Transverse colon (tissue), 4 donors: ENCODE measurements at places on chromosomes 4 and X.

DNA sequence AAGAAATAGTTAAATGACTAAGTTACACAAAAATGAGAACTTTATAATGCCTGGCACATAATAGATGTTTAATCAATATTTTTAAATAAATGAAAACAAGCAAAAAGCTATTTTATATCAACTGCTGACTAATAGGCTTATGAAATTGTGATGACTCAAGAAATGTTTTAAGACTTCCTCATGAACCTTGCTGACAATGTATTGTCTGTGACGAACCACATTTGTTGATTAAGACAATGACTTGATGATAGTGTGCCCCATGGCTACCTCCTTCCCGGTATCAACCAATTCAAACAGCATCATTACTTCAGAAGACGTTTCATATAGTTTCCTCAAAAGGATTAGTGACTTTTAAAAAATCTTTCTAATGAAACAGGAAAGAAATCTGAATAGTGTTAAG lies 7.9 kb downstream of the CXCL6 start:
- peaks cover 4% of the 10 kb centered on the region for H3K27me3 ChIP-seq
- no peak overlapping the region for H3K4me3 ChIP-seq
- no peaks in the 10 kb centered on the region for H3K4me1 ChIP-seq
- no peak overlapping the region for H3K27ac ChIP-seq
- H3K36me3 ChIP-seq, result no peaks in the 10 kb centered on the region
- no peak for DNase-seq

DNA sequence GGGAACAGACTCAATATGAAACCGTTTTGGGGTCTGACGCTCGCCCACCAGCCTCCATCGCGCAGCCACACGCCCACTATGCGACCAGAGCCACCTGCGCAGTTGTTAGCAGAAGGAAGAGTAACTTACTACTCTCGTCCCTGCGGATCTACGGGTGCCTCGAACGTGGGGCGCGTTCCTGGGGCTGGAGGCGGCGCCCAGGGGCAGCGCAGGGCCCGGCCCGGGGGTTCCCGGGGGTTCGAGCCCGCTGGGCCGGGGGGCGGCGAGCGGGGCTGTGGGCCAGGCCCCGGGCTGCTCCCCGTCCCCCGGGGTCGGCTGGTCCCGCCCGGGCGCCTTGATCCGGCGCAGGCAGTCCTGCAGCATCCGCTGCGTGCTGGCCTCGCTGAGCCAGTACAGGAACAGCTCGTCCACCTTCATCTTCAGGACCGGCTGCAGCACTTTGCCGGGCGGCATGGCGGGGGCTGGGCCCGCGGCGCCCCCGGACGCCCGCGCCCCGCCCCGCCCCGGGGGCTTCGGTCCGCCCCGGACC lies 404 bp downstream of the PPP2R3B start:
- peak overlapping the region; percentile 98 for H3K27ac ChIP-seq
- H3K4me1 ChIP-seq, result peaks cover 13% of the 10 kb centered on the region
- H3K27me3 ChIP-seq, result no peaks in the 10 kb centered on the region
- H3K36me3 ChIP-seq, result no peaks in the 10 kb centered on the region
- peak overlapping the region; percentile 99 for H3K4me3 ChIP-seq

- H3K4me3 ChIP-seq, result no peak overlapping the region
- DNase-seq, result no peak
- H3K4me1 ChIP-seq, result no peaks in the 10 kb centered on the region
- H3K36me3 ChIP-seq, result no peaks in the 10 kb centered on the region
- H3K27ac ChIP-seq, result no peak overlapping the region
- no peaks in the 10 kb centered on the region for H3K27me3 ChIP-seq
Measured at GRCh38 chr4:4619821-4620220, 78.0 kb upstream of the STX18 start.

DNA sequence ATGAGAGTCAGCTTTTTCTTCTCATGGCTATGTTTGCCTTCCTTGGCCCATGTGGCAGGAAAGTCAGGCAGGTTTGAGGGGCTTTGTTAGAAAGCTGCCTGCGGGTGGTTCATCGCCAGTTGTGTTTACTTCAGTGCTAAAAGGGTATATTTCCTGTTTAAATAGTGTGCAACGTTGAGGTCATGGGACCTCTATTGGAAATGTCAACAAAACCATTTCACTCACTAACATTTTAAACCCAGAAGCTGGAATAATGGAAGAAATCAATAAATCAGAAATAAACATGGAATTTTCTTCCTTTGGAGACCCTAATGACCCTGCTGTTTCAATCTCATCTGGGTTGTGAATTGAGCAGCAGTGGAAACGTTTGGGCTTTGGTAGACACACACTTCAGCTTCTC lies 185.8 kb downstream of the ANKRD50 start:
- no peak overlapping the region for H3K27ac ChIP-seq
- no peak overlapping the region for H3K4me3 ChIP-seq
- DNase-seq, result no peak

DNA sequence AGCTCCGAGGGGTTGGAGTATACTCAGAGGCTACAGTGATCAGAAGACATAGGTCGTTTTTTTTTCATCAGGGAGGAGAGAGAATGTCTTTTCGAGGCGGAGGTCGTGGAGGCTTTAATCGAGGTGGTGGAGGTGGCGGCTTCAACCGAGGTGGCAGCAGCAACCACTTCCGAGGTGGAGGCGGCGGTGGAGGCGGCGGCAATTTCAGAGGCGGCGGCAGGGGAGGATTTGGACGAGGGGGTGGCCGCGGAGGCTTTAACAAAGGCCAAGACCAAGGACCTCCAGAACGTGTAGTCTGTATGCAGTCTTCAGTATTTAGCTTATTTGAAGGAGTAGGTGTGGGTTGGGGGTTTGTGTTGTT lies 500 bp downstream of the GAR1 start:
- peak; percentile 26 for DNase-seq
- H3K27ac ChIP-seq, result peak overlapping the region; percentile 78
- no peaks in the 10 kb centered on the region for H3K27me3 ChIP-seq
- no peaks in the 10 kb centered on the region for H3K36me3 ChIP-seq
- H3K4me3 ChIP-seq, result peak overlapping the region; percentile 67
- peaks cover 19% of the 10 kb centered on the region for H3K4me1 ChIP-seq

- H3K27ac ChIP-seq, result peak overlapping the region; percentile 84
- peaks cover 12% of the 10 kb centered on the region for H3K4me1 ChIP-seq
- no peak overlapping the region for H3K4me3 ChIP-seq
- H3K36me3 ChIP-seq, result no peaks in the 10 kb centered on the region
- peak; percentile 50 for DNase-seq
- no peaks in the 10 kb centered on the region for H3K27me3 ChIP-seq
Measured at GRCh38 chrX:76148753-76149152, 24.1 kb upstream of the PBDC1 start.

GRCh38 chr4:52659722-52660261 lies 691 bp upstream of the USP46 start:
- H3K4me3 ChIP-seq, result peak overlapping the region; percentile 91
- H3K27me3 ChIP-seq, result no peaks in the 10 kb centered on the region
- H3K27ac ChIP-seq, result peak overlapping the region; percentile 94
- H3K36me3 ChIP-seq, result no peaks in the 10 kb centered on the region
- DNase-seq, result peak; percentile 68

DNA sequence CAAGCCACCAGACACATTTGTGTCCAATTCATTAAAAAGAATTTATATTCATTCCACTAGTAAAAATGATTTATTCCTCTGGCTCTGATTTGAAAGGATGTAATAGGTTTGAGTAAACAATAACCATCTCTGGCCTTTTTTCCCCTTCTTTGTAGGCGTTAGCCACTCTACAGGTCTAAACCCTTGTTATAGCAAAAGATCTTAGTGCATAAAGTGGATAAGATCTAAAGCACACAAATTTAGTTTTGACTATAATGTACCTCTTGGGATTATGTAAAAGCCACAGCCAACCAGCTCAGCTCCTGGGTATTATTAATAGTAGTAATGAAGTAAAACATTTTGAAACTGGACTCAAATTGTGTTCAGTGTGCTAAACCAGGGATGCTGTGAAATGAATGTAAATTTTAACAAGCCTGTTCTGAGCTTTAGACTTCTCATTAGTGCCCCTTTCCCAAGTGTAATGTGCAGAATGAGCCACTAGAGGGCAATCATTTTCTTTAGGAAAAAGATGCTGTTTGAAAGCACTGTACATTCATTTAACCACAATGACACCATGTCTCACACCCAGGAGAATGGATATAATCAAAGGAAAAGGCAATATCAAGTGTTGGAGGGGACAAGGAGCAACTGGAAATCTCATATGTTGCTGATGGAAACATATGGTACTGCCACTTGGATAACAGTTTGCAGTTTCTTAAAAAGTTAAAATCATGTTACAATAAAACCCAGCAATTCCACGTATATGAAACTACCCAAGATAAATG lies 69.7 kb downstream of the KLHL8 start:
- H3K4me1 ChIP-seq, result peaks cover 19% of the 10 kb centered on the region
- H3K27me3 ChIP-seq, result no peaks in the 10 kb centered on the region
- peak overlapping the region; percentile 61 for H3K27ac ChIP-seq
- no peak overlapping the region for H3K4me3 ChIP-seq
- peak; percentile 36 for DNase-seq

DNA sequence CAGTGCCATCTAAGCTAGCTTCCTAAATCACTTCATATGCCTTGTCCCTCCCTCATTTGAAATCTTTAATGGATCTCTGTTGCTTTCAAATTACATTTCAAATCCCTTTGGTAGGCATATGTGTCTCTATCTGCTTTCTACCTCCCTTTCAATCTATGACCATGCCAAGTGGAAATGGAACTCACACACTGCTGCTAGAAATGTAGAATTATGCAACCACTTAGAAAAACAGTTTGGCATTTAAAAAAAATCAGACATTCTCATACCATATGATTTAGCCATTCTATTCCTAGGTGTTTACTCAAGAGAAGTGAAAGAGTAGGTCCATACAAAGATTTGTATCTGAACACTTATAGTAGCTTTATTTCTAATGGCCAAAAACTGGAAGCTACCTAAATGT lies 413.5 kb upstream of the INTU start:
- no peaks in the 10 kb centered on the region for H3K36me3 ChIP-seq
- H3K4me1 ChIP-seq, result no peaks in the 10 kb centered on the region
- H3K27me3 ChIP-seq, result no peaks in the 10 kb centered on the region
- no peak for DNase-seq
- no peak overlapping the region for H3K4me3 ChIP-seq

- H3K36me3 ChIP-seq, result no peaks in the 10 kb centered on the region
- H3K27me3 ChIP-seq, result no peaks in the 10 kb centered on the region
Measured at GRCh38 chrX:10974920-10975319, 136.2 kb upstream of the HCCS start.

GRCh38 chrX:111159232-111159631 lies 63.2 kb downstream of the PAK3 start:
- no peaks in the 10 kb centered on the region for H3K36me3 ChIP-seq
- H3K4me3 ChIP-seq, result no peak overlapping the region
- DNase-seq, result no peak
- no peaks in the 10 kb centered on the region for H3K4me1 ChIP-seq
- H3K27me3 ChIP-seq, result no peaks in the 10 kb centered on the region
- H3K27ac ChIP-seq, result no peak overlapping the region

DNA sequence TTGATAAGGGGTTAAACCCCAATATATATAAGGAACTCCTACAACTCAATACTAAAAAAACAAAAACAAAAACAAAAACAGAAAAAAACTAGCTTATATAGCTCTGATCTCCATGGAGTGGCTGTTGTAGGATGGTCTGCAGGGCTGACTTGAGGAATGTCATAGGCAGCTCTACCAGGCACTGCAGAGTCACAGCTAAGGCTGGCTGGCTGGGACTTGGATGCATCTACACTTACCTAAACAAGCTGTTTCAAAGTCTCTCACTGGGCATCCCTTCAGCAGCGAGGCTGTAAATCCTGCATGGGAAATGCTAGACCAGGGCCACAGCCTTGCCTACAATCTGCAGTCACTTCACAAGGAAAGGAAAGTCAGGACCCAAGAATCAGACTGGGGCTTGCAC lies 61.3 kb downstream of the HOPX start:
- peaks cover 21% of the 10 kb centered on the region for H3K27me3 ChIP-seq
- no peak overlapping the region for H3K27ac ChIP-seq
- no peak for DNase-seq

DNA sequence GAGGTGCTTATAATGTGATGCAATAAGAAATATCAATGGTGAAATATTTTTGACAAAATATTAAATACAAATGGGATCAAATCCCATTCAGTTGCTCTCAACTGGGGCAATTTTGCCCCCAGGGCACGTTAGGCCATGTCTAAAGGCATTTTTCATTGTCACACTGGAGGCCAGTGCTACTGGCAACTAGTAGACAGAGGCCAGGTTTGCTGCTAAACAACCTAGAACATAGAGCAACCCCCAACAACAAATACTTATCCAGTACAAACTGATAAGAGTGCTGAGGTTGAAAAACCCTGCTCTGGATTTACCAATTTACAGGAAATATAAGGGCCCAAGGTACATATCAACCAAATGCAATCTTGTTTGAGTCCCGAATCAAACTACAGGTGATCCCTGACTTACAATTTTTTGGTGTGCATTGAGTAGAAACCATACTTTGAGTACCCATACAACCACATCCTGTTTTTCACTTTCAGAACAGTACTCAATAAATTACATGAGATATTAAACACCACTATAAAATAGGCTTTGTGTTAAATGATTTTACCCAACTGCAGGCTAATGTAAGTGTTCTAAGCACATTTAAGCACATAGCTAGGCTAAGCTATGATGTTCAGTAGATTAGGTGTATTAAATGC lies 237.5 kb downstream of the HNRNPD start:
- H3K27ac ChIP-seq, result no peak overlapping the region
- no peak for DNase-seq
- H3K4me1 ChIP-seq, result no peaks in the 10 kb centered on the region
- no peaks in the 10 kb centered on the region for H3K27me3 ChIP-seq
- H3K36me3 ChIP-seq, result no peaks in the 10 kb centered on the region
- no peak overlapping the region for H3K4me3 ChIP-seq

DNA sequence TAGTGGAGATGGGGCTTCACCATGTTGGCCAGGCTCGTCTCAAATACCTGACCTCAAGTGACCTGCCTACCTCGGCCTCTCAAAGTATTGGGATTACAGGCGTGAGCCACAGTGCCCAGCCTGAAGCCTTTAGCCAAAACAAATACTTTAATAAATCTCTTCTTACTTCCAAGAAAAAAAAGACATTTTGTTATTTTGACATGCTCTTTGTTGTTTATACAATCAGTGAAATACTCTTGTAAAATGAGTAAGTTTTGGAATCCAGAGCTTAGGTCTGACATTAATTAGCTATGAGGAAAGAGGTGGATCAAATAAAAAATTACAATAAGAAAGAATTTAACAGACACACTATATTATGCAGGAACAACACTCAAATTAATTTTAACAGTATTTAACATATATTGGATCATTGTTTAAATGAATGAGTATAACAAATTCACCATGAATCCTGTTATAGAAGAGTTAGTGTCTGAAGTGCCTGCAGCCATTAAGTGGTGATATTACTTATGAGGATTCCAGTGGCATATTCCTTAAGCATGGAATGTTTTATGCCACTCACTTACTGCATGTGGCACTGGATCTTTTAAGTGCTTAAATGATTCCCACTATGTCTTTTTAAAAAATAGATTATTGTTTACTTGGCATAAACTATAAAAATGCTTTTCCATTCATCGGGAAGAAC lies 260.1 kb upstream of the GIMD1 start:
- H3K4me1 ChIP-seq, result no peaks in the 10 kb centered on the region
- no peak overlapping the region for H3K4me3 ChIP-seq
- no peak for DNase-seq
- no peaks in the 10 kb centered on the region for H3K36me3 ChIP-seq

GRCh38 chrX:135585153-135585552 lies 64.7 kb downstream of the INTS6L start:
- H3K4me1 ChIP-seq, result no peaks in the 10 kb centered on the region
- no peak overlapping the region for H3K27ac ChIP-seq
- H3K4me3 ChIP-seq, result no peak overlapping the region
- no peak for DNase-seq
- no peaks in the 10 kb centered on the region for H3K36me3 ChIP-seq
- no peaks in the 10 kb centered on the region for H3K27me3 ChIP-seq

- no peaks in the 10 kb centered on the region for H3K36me3 ChIP-seq
- H3K27ac ChIP-seq, result no peak overlapping the region
- DNase-seq, result no peak
- no peak overlapping the region for H3K4me3 ChIP-seq
Measured at GRCh38 chr4:99221980-99222379, 2.9 kb upstream of the ADH6 start.
